ENCODE measurements at places on chromosomes 12 and 14.

GRCh38 chr12:106070147-106070546, 68.6 kb downstream of the NUAK1 start:
- DNase-seq: no peak

DNA sequence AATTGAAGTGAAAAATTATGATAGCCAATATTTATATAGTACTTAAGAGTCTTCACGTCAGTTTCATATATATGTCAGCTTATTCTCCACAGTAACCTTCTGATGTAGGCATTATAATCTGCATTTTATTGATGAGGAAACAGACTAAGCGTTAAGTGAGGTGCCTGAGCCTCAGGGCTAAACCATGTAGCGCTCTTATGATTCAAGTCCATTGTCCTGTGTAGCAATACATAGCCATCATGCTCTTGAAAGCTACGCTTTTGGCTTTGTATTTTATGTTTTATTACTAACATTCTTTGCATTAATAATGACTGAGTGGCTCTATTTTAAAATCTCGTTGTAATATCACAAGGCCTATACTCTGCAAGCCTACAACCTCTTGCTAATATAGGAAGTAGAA, 79.0 kb downstream of the ANO6 start:
- no peak for DNase-seq

DNA sequence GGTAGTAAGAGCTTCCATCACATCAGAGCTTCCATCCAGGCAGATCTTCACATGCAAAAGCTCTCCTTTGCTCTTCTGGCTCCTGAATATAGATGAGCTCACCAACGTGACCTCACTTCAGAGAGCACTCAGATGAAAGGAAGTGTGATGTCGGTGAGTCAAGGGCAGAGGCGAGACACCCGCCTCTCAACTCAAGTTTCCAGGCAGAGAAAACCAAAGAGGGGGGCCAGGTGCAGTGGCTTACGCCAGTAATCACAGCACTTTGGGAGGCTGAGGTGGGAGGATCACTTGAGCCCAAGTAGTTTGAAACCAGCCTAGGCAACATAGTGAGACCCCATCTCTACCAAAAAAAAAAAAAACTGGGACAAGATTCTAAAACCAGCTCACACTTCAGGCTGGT, 126.9 kb downstream of the DUSP6 start:
- peak; percentile 10 for DNase-seq

DNA sequence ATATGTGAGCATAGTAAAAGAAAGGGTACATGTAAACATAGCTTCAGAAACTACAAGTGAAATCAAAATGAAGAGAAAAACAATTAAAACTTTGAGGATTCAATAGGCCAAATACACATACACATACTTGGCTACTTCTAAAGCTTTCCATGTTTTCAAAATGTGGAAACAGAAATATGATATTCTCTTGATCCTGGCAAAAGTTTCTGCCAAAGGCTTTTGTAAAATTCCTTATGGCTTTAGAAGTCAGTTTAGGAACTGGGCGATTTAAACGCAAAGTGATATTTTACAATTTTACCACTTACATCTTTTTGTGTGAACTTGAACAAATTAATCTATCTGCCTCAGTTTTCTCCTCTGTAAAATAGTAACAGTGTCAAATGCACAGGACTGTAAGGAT, 756.4 kb downstream of the C12orf50 start:
- DNase-seq: no peak

DNA sequence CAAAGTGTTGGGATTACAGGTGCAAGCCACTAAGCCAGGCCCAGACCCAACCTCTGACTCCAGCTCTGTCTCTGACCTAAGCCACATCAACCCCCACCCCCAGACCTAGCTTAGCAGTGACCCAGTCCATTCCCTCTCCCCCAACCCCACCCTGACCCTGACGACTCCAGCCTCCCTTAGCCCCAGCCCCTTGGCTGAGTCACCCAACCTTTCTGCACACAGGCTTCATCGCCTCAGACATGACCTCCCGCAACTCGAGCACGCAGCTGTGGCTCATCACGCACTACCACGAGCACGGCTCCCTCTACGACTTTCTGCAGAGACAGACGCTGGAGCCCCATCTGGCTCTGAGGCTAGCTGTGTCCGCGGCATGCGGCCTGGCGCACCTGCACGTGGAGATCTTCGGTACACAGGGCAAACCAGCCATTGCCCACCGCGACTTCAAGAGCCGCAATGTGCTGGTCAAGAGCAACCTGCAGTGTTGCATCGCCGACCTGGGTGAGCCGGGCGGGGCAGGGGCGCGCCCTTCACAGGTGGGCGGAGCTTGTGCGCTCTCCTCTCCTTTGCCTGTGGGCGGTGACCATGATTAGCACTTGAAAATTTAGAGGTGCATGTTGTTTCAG, 7.8 kb downstream of the ACVRL1 start:
- DNase-seq: no peak

DNA sequence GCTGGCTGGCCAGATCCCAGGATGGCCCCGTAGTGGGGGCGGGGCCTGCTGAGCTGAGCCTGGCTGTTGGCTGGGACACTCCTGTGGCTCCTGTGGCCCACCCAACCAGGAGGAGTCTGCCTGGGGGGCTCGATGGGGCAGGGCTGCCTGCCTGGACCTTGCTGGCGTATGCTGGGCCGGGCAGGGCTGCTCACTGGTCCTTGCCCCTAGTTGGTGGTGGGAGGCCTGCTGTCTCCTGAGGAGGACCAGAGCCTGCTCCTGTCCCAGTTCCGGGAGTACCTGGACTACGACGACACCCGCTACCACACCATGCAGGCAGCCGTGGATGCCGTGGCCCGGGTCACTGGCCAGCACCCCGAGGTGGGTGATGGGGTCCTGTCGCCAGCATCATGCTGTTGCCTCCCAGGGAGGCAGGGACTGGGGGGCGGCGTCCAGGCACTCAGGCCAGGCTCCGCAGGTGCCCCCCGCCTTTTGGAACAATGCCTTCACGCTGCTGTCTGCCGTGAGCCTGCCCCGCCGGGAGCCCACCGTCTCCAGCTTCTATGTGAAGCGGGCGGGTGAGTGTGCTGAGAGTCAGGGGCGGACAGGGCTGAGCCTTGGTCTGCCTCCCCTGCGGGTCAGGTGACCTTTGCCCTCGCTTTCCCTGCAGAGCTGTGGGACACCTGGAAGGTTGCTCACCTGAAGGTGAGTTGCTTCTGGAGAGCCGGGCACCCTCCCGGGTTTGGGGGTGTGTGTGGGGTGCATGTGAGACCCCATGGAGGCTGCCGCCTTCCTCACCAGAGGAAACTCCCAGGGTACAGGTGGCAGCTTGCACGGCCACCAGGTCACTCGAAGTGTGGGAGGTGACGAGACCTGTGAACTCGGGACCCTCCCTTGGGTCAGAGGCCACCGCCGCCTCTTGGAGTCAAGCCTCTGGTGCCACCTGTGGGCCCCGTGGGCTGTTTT, 3.4 kb downstream of the NOC4L start:
- DNase-seq: no peak

GRCh38 chr14:99784508-99784907, 8.7 kb upstream of the EML1 start:
- DNase-seq: no peak

- DNase-seq: no peak
Measured at GRCh38 chr14:101979666-101980065, 15.3 kb downstream of the DYNC1H1 start.

DNA sequence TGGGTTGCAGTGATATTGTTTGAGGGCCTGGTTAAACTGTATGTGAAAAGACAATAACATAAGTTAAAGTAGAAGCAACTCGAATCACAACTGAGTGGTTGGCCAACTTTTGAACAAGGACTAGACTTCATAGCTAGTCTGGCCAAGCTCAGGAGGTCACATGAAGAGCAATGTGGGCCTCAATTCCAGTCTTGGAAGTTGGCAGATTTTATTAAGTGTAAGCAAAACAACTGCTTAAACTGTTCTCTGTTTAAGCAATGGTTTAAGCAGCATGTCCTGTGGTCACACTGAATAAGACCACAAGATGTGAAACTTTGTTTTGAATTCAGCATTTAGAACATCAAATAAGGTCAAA, 100.4 kb downstream of the TMTC3 start:
- DNase-seq: no peak

GRCh38 chr12:100758083-100758482, 36.5 kb upstream of the ANO4 start:
- no peak for DNase-seq

GRCh38 chr12:1926251-1926657, 7.8 kb upstream of the CACNA2D4 start:
- no peak for DNase-seq

DNA sequence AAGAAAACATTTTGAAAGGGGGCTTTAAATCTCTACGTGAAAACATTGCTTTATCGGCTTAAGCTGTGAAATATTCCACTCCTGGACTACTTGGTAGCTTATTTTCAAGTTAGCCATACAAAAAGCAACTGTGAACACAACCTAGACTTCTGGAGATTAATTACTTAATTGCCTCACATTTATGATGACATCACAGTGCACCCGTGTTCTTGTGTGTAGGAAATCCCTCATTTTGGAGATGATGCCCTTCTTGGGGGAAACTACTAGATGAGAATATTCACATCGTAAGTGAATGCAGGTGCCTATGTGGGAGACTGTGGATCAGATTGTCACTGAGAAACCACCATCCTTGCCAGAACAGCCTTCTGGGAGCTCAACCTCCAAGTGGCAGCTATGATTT, 10.5 kb upstream of the B4GALNT3 start:
- no peak for DNase-seq

- DNase-seq: no peak
Measured at GRCh38 chr14:101027966-101028365, 124.4 kb upstream of the RTL1 start.

- no peak for DNase-seq
Measured at GRCh38 chr12:5768581-5769196, 176.4 kb downstream of the ANO2 start.

DNA sequence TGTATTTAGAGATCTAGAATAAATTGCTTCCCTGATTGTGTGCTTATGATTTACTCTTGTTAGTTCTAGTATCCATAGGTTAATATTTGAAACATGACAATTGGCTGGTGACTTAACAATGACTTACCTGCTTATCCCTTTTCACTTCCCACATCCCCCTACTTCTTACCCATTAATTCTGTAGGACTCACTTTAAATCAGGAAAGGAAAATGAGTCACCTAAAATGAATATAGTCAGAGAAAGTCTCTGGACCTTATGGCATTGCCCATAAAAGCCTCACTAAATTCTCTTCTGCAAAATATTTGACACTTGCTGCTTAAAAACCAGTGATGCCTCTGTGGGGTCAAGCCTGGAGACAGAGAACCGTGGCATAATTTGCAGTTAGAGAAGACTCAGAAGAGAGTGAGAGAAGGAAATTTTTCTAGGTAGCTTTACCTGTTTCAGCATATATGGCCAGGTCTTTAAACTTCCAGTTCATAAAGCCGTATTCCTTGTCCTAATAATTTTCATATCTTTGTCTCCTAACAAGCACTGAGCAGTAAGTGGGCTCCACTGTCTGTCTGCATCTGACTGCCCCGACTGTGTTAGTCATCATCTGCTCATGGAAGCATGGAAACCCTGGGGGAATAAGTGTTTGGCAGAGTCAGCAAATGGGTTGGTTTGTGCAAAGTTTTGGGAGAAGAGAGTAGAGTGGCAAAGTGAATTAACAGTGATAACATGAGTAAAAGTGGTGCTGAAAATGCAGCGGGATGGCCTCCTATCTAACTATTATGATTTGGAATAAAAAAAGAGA, 294.4 kb downstream of the AKAP6 start:
- DNase-seq: no peak

DNA sequence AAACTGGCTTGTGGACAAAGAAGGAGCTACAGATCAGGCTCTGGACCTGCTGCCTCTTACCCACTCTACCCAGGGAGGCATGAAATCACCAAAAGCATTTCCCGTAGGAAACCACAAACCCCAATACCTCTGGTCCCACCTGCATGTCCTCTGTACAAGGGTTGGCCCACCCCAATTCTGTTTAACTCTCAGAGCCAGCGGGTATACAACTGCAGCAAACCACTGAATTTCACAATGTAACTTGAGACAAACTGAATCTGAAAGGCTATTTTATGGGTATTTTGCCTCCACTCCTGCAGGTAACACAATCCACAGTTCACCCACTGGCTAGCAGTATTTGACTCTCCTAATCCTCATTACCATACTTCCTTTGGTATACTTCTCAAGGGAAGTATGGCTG, 16.5 kb downstream of the SIX1 start:
- DNase-seq: no peak

DNA sequence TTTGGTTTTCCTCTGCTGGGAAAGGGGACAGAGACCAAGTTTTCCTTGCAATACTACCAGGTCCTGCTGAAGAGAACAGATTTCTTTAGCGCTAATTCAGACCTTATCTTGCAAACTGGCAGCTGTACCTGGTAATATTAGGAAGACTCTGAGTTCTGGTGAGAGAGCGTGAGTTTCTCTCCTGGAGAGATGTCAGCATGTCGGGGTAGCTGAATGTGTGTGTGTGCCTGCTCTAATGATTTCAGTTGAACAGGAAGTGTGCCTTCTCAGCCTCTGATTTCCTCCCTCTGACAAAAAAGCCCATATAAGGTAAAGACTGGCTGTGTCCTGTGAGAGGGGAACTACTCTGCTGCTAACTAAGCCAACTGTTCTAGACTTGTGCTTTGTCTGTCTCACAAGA, 10.3 kb upstream of the ERP27 start:
- peak; percentile 27 for DNase-seq
